ENCODE measurements at places on chromosomes 12 and 14.

DNA sequence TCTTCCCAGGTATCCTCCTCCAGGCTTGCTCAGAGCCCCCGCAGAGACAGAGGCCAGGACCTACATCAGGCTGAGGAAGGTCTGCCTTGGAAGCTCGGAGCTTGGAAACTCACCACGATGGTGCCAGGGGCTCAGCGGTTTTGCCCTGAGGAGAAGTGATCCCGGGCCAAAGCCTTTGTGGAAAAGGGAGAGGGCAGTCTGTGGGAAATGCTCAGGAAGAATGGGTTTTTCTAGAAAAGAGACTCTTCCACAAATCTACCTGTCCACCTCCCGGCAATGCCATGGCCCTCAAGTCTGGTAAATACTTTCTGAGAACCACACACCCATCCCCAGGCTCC lies 8.0 kb downstream of the KRT2 start:
- DNase-seq, result no peak

DNA sequence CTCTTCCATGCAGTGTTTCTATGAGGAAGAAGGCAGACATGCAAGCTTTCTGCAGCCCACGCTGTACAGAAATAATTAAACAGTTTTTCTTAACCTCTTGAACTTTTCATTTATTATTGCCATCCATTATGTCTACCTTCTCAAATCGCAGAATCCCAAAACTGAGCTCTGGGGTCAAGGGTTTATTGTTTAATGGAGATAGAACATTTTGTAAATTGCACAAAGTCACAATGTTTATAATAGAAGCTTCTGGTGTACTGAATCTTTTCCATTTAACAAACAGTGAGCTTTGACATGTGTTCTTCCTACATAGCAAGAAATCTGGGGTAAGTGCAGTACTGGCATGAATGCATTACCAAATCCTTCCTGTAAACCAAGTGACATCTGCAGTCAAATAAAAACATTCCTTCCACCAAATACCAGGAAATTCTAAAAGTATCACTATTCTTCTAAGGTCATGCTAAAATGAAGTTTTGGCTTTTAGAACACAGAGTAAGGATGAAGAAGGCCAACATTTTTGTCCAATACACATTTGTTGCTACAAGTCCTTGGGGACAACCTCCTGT lies 385.3 kb upstream of the DDHD1 start:
- no peak for DNase-seq

GRCh38 chr12:98751580-98752115 lies 106.6 kb downstream of the APAF1 start:
- no peak for DNase-seq

GRCh38 chr12:41045509-41045908 lies 142.6 kb upstream of the PDZRN4 start:
- DNase-seq, result no peak

DNA sequence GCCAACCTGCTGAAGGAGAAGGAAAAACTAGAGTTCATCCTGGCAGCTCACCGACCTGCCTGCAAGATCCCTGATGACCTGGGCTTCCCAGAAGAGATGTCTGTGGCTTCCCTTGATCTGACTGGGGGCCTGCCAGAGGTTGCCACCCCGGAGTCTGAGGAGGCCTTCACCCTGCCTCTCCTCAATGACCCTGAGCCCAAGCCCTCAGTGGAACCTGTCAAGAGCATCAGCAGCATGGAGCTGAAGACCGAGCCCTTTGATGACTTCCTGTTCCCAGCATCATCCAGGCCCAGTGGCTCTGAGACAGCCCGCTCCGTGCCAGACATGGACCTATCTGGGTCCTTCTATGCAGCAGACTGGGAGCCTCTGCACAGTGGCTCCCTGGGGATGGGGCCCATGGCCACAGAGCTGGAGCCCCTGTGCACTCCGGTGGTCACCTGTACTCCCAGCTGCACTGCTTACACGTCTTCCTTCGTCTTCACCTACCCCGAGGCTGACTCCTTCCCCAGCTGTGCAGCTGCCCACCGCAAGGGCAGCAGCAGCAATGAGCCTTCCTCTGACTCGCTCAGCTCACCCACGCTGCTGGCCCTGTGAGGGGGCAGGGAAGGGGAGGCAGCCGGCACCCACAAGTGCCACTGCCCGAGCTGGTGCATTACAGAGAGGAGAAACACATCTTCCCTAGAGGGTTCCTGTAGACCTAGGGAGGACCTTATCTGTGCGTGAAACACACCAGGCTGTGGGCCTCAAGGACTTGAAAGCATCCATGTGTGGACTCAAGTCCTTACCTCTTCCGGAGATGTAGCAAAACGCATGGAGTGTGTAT lies 2.4 kb downstream of the FOS start:
- peak; percentile 41 for DNase-seq

DNA sequence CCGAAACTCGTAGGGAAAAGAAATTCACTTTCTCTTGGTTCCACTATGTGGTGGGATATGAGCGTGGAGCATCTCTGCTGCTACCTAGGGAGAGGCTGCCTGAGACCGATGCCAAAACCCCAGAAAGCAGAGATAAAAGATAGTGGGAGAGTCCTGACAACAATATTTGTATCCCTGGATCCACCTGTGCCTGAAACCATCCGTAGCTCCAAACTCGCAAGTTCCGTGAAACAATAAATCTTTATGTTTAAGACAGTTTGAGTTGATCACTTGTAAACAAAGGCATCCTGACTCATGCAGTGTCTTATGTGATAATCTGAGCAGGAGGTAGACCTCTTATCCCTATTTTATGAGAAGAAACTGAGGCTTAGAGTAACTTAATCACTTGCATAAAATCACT lies 2.9 kb downstream of the MAP1LC3B2 start:
- DNase-seq, result no peak

Measured in amygdala (tissue), 56 donors.